Glutamatergic neuron (in vitro differentiated cells): ENCODE measurements at places on chromosomes 3 and 15. TPM values are rescaled to one million over a fixed set of nuclear protein-coding genes. Genes with fewer than 3 reads are reported as not detected.

DNA sequence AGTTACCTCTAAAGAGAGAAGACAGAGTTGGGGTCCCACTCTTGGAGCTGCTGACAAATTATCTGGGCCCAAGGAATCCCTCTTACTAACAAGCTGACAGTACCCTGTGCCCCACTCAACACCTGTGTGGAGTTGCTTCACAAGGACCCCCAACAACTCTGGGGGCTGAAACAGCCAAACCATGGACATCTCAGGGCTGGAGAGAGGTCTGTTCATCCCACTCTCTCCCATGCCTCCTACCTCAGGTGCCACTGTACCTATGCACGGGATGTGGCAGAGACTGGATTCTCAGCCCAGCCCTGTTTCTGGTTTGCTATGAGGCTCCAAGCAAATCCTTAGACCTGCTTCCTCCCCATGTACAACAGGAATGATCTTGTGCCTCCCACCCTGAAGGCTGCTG is 101.7 kb downstream of the ETFA start:
- H3K36me3 ChIP-seq = peaks cover 10% of the 10 kb centered on the region
- no peak for DNase-seq
- H3K27ac ChIP-seq = no peak overlapping the region
- H3K4me1 ChIP-seq = peaks cover 9% of the 10 kb centered on the region
- peaks cover 4% of the 10 kb centered on the region for H3K27me3 ChIP-seq

The IFRD2 gene
- total RNA-seq = 38.2 TPM

The PRR20G gene
- total RNA-seq = not detected

- H3K27ac ChIP-seq = no peak overlapping the region
- DNase-seq = no peak
- H3K4me3 ChIP-seq = no peak overlapping the region
- peaks cover 9% of the 10 kb centered on the region for H3K4me1 ChIP-seq
- peaks cover 4% of the 10 kb centered on the region for H3K36me3 ChIP-seq
These were observed 812.9 kb upstream of the CFAP20DC start for GRCh38 chr3:59862686-59863085.

The BDH1 gene
- 19.4 TPM for total RNA-seq

- no peak overlapping the region for H3K27ac ChIP-seq
- peaks cover 10% of the 10 kb centered on the region for H3K27me3 ChIP-seq
These were observed 22.0 kb upstream of the C3orf22 start for GRCh38 chr3:126580746-126581145.

The CCDC191 gene
- 3.8 TPM for total RNA-seq

The MUSTN1 gene
- 3.5 TPM for total RNA-seq

DNA sequence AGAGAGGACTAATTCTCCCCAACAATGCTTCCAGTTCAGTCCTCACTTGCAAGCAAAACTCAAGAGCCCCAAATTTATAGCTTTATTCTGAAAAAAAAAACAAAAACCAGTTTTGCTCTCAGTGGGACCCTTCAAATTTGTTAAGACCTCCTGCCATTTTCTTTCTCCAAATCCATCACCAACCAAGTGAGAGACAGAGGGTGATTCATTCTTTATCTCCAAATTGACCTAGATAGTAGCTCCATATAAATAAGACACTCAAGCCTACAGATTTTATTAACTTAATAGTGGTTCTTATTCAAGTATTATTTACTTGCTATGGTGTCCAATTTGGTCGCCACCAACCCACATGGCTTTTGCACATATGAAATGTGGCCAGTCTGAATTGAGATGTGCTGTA is 195.8 kb downstream of the RORA start:
- H3K4me3 ChIP-seq = no peak overlapping the region
- peaks cover 5% of the 10 kb centered on the region for H3K4me1 ChIP-seq
- no peaks in the 10 kb centered on the region for H3K27me3 ChIP-seq
- no peak for DNase-seq
- H3K27ac ChIP-seq = no peak overlapping the region

- H3K27ac ChIP-seq = no peak overlapping the region
- no peaks in the 10 kb centered on the region for H3K27me3 ChIP-seq
- no peaks in the 10 kb centered on the region for H3K4me1 ChIP-seq
- no peak for DNase-seq
These were observed 10.6 kb downstream of the SMC4 start for GRCh38 chr3:160409812-160410610.

DNA sequence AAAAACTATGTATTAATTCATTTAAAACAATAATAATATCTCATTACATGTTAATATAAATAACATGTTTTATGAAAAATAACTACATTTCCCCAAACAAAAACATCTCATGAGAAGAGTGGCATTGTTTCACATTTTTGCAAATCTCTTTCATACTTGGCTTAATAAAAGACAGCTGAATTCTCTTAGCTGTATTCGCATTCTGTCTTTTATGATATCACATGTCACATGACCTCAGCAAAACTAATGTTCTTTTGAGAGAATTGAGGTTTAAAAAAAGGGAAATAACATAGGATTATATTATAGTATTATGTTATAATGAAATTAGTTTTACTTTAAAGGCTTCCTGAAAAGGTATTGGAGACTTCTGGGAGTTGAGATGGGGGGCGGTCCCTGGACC is 48.4 kb upstream of the SPPL2A start:
- no peaks in the 10 kb centered on the region for H3K36me3 ChIP-seq
- no peak overlapping the region for H3K4me3 ChIP-seq
- no peaks in the 10 kb centered on the region for H3K4me1 ChIP-seq
- DNase-seq = no peak
- no peaks in the 10 kb centered on the region for H3K27me3 ChIP-seq

- H3K4me3 ChIP-seq = no peak overlapping the region
- peaks cover 14% of the 10 kb centered on the region for H3K4me1 ChIP-seq
- H3K27ac ChIP-seq = no peak overlapping the region
- H3K36me3 ChIP-seq = peaks cover 4% of the 10 kb centered on the region
- H3K27me3 ChIP-seq = peaks cover 4% of the 10 kb centered on the region
These were observed 234.2 kb upstream of the ST8SIA2 start for GRCh38 chr15:92159481-92159880.

The HCN4 gene
- 17.0 TPM for total RNA-seq

- H3K36me3 ChIP-seq = no peaks in the 10 kb centered on the region
- peak within 1 kb of the TSS; percentile 98 for H3K4me3 ChIP-seq
- H3K27ac ChIP-seq = peak within 1 kb of the TSS; percentile 88
- H3K27me3 ChIP-seq = peaks cover 4% of the 10 kb centered on the region
- peaks cover 6% of the 10 kb centered on the region for H3K4me1 ChIP-seq
These were observed at the start of gene LSG1 for GRCh38 chr3:194671900-194672808. Gene LSG1 (minus strand): TSS chr3:194672191. CDS start chr3:194672162, 29 bp downstream.

GRCh38 chr3:131564812-131565211 is 62.0 kb upstream of the MRPL3 start:
- H3K4me3 ChIP-seq = no peak overlapping the region
- DNase-seq = no peak
- H3K36me3 ChIP-seq = no peaks in the 10 kb centered on the region
- no peaks in the 10 kb centered on the region for H3K4me1 ChIP-seq
- H3K27me3 ChIP-seq = no peaks in the 10 kb centered on the region
- H3K27ac ChIP-seq = no peak overlapping the region

DNA sequence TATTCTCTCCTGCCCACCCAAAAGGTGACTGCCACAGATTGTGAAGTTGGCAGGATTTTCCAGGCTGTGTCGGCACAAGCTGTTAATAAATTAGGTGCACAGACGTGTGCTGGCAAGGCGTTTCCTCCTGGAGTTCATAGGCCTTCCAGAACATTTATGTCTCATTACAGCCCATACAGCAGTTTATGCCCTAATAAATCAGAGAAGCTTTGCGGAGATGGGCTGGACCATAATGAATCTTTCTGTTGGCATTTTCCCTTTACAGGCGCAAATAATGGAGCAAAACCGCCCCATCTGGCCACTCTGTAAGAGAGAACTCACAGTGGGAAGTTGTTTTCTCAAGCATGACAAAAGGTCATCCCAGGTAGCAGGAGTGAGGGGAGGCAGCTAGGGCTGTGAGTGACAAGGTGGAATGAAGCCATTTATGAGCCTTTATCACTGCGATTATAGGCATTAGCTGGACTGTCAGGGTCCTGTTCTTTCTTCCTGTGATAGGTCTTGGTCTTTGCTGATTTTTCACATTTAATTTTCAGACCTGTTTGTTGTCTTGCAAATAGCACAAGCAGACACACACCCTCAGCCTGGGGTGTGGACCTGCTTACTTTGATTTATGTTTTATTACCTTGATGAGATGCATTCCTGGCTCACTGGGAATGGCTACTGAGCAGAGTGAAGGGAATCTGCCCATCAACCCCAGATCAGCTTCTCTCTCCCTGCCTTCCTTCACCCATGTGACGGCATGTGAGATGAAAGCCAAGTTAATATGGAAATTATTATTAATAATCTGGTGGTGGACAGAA is 257.5 kb downstream of the LRTM1 start:
- H3K4me1 ChIP-seq = no peaks in the 10 kb centered on the region
- H3K36me3 ChIP-seq = no peaks in the 10 kb centered on the region
- H3K4me3 ChIP-seq = no peak overlapping the region

GRCh38 chr3:72892081-72892775 is 4.4 kb downstream of the GXYLT2 start:
- peaks cover 25% of the 10 kb centered on the region for H3K4me1 ChIP-seq
- H3K27me3 ChIP-seq = peaks cover 1% of the 10 kb centered on the region
- no peak overlapping the region for H3K27ac ChIP-seq
- DNase-seq = no peak
- H3K4me3 ChIP-seq = no peak overlapping the region

DNA sequence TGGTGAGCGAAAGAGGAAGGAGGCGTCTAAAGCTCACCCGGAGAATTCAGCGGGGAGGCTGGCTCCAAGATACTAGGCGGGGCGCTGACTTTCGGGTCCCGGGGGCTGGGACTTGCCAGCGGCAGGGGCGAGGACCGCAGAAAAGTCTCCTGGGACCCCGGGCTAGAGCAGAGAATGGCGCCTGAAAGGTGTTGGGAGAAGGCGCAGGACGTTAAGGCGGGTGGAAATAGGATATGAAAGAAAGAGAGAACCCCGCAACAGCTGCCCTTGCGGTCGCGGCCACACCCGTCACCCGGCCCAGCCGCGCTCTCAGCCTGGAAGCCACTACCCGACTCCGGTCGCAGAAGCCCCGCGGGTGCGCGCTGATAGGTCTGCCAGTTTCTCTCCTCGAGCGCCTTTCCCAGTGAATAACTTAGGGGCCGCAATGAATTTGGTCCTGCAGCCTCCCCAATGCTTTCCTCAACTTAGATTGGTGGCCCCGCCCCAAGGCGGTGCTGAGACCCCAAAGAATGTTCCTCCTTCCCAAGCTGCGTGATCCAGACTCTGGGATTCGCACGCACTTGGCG is 604 bp downstream of the LTK start:
- peak; percentile 56 for DNase-seq
- H3K27ac ChIP-seq = no peak overlapping the region
- no peaks in the 10 kb centered on the region for H3K36me3 ChIP-seq
- peak overlapping the region; percentile 87 for H3K4me3 ChIP-seq
- H3K4me1 ChIP-seq = no peaks in the 10 kb centered on the region

- H3K36me3 ChIP-seq = no peaks in the 10 kb centered on the region
- H3K4me3 ChIP-seq = no peak overlapping the region
- no peak overlapping the region for H3K27ac ChIP-seq
- no peaks in the 10 kb centered on the region for H3K27me3 ChIP-seq
- no peak for DNase-seq
These were observed 130.9 kb downstream of the GMNC start for GRCh38 chr3:190731596-190731995.

The FANCD2OS gene
- total RNA-seq = not detected

DNA sequence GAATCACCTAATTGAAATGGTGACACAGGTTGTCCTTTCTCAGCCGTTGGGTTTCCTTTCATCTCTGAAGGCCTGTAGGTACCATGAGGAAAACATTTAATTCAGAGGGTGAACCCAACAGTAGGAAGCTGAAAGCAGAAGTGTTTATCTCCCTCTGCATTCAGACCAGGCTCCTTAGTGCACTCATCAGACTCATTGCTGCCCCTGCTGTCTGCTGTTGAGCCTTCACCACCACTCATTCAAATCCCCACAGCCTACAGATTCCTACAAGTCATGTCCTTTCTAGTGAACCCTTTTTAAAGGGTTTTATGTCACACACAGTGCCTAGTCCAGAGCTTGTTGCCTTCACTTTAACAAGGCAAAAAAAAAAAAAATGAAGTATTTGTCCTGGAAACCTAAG is 13.4 kb downstream of the WDR48 start:
- no peak overlapping the region for H3K27ac ChIP-seq
- no peaks in the 10 kb centered on the region for H3K4me1 ChIP-seq
- DNase-seq = peak; percentile 33

DNA sequence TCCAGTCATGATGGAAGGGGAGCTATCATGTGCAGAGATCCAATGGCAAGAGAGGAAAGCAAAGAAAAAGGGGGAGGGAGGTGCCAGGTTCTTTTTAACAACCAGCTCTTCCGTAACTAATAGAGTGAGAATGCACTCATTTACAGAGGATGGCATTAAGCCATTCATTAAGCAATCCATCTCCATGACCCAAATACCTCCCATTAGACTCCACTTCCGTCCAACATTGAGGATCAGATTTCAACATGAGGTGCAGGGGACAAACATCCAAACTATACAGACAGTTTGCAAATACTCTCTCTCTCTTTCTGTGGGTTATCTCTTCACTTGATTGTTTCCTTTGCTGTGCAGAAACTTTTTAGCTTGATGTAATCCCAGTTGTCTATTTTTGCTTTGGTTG is 21.2 kb downstream of the ZDHHC23 start:
- H3K4me3 ChIP-seq = no peak overlapping the region
- no peak for DNase-seq
- H3K4me1 ChIP-seq = no peaks in the 10 kb centered on the region

DNA sequence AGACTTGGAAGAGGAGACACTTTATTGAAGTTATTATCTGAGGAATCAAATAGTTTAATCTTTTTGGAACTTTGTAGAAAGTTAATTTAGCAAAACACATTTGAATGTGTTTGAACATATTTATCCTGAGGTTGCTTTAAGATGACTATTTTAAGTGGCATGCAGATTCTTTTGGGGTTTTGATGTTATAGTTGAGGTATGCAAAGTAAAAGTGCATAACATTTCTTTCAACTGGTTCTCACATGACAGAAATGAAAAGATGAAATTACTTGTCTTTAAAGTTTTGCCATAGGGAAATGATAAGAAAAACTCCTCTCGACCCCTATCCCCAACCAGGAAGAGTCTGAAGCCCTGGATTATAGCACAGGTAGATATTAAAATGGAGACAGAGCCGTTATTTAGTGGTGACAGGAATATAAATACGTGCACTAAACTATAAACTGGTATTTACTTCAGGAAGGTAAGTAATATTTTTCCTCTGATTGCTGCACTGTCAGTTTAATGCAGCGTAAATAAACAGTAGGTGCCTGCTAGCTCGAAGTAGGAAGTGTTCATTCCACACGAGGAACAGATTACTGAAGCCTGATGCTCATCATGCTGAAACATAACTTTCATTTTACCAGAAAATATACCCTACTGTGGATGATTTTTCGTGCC is 15.1 kb upstream of the SATB1 start:
- no peak overlapping the region for H3K27ac ChIP-seq
- no peaks in the 10 kb centered on the region for H3K36me3 ChIP-seq
- peaks cover 15% of the 10 kb centered on the region for H3K4me1 ChIP-seq

The GABRR3 gene
- not detected for total RNA-seq

The CYP8B1 gene
- total RNA-seq = not detected

- peaks cover 15% of the 10 kb centered on the region for H3K36me3 ChIP-seq
- no peaks in the 10 kb centered on the region for H3K4me1 ChIP-seq
- DNase-seq = no peak
- H3K27me3 ChIP-seq = no peaks in the 10 kb centered on the region
These were observed 36.8 kb downstream of the PFN2 start for GRCh38 chr3:149933858-149934257.

- peaks cover 2% of the 10 kb centered on the region for H3K4me1 ChIP-seq
- H3K27ac ChIP-seq = no peak within 1 kb of the TSS
- no peaks in the 10 kb centered on the region for H3K27me3 ChIP-seq
- H3K36me3 ChIP-seq = no peaks in the 10 kb centered on the region
- H3K4me3 ChIP-seq = no peak within 1 kb of the TSS
These were observed at the start of gene BCL2A1 for GRCh38 chr15:79970624-79971434. Gene BCL2A1 (minus strand): TSS chr15:79971196. CDS start chr15:79971119, 77 bp downstream.

- no peak overlapping the region for H3K4me3 ChIP-seq
- DNase-seq = no peak
- H3K27me3 ChIP-seq = no peaks in the 10 kb centered on the region
- peaks cover 4% of the 10 kb centered on the region for H3K4me1 ChIP-seq
- no peaks in the 10 kb centered on the region for H3K36me3 ChIP-seq
- no peak overlapping the region for H3K27ac ChIP-seq
These were observed 396.0 kb upstream of the C2CD4B start for GRCh38 chr15:62561059-62561519.
